ENCODE measurements at places on chromosomes 4 and X.

DNA sequence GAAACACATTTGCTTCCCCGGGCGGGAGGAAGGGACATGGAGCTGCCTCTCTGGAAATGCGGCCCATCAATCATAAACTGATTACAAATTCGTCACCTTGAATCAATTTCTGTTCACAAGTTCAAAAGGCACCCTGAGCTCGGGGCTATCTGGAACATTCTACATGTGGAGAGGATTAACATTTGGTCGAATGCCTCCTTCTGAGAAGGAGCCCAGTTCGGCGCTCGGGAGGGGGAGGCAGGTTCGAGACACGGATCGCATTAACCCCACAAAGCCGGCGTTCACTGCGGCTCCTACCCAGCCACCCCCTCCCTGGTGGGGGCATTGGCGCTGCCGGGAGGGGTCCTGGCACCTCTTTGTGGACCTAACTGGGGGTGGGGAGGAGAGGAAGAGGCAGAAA, 108.0 kb downstream of the CPZ start:
- DNase-seq: no peak

- no peak for DNase-seq
Measured at GRCh38 chrX:134747006-134747405, 88.7 kb upstream of the PLAC1 start.

- DNase-seq: no peak
Measured at GRCh38 chr4:158788516-158788915, 19.7 kb downstream of the FNIP2 start.

DNA sequence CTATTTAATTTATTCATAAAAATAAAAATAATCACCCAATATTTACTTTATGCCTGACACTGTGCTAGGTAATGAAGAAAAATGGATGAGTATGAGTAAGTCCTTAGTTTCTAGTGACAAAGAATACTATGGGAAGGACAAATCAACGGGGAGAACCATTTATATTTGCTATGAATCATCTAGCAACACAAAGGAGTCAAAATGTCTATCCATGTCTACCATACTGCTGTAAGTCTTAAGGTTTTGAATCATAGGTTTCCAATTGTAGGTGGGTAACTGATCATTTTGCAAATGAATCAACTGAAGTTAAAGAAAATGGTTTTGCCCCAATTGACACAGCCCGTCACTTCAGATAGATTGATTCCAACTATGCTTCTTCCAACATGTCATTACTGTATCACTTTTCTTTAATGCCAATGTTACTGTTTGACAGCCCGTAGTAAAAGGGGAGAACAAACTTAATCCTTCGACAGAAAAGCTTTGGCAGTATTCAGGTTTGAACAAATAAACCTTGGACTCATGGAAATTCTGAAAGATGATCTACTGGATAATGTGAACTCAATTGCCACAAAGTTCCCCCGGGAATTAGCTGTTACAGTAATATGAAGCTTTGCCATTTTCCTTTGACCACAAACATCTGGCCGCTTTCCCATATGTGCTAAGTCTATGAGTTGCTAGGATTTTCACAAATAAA, 3.2 kb downstream of the TDO2 start:
- DNase-seq: peak; percentile 11

DNA sequence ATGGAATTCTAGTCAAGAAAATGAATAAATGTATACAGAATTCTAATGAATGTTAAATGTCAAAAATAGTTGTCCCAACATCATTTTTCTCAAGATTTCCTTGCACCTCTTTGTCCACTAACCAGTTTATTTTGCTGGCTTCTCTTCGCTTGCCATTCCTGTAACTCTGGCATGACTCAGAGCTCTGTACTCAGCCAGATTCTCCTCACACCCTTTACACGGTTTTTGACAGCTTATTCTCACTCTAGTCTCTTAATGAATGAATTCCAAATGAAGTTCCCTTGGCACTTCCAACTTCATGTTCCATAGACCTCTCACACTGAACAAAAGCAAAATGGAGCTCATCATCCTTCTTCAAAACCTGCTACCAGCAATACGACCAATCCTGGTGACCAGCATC, 419.3 kb upstream of the SLIT2 start:
- no peak for DNase-seq

DNA sequence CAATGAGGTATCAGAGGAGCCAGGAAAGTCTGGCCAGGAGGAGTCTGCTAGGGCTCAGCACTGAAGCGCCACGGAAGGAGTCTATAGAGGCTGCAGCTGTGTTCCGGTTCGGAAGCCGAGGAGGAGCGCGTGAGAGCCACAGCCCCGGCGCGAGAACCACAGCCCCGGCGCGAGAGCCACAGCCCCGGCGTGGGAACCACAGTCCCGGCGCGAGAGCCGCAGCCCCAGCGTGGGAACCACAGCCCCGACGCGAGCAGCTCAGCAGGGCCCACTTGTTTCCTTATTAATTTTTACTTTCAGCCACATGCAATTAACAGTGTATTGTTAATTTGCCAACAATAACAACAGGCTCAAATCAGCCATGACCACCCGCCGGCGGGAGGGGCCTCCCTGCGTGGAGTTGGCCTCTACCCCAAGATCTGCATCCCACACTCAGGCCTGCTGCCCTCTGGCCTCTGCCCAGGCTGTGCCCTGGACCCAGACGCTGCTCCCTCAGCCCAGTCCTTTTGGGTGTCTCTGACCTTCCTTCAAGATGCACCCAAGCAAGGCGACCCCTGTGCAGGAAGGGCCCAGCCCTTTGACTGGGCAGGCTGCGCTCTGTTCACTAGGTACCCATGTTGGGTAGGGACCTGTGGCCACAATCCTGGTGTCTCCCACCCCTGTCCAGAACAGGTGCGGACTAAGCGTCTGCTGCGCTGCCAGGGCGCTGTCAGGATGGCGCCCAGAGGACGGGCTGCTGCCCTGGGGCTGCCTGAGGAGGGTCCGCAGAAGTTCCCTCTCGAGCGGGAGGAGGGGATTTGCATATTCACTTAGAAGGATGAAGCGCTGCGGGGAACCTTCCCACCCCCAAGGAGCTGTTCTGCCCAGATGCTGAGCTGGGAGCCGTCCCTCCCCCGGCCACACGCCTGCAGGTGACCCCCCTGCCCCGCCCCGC, 113.8 kb downstream of the ADRA2C start:
- DNase-seq: no peak

DNA sequence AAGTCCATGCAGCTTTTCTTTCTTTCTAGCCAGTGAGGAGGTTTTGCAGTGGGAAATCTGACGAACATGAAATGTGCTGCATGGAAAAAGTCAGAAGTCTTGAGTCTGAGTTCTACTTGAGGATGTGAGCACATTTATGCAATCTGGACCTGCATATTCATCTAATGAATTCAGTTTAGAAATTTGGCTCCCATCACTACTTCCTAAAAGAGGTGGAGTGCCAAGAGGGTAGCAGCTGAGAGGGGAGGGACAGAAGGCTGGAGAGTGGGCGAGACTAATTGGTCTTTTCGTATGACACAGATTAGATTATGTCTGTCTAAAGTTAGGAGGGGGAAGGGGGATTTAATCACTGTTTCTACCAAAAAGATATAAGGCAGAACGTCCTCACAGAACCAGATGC, 535.9 kb downstream of the IQCM start:
- no peak for DNase-seq

DNA sequence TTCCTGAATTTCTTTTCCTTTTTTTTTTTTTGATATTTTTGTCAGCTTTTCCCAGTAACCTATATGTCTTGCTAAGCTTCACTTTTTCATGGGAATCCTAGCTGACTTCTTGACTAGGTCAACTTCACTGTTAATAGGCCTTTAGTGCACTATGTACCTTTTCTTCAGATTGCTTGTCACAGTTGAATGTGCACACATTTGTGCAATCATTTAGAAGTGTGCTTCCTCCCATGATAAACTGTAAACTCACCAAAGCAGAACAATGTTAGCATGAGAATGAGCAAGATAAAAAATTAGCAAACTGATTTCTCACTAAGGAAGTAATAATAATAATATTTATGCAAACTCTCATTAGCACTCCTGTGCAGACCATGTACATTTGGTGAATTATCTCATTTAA, 173.2 kb downstream of the PABPC4L start:
- DNase-seq: no peak

DNA sequence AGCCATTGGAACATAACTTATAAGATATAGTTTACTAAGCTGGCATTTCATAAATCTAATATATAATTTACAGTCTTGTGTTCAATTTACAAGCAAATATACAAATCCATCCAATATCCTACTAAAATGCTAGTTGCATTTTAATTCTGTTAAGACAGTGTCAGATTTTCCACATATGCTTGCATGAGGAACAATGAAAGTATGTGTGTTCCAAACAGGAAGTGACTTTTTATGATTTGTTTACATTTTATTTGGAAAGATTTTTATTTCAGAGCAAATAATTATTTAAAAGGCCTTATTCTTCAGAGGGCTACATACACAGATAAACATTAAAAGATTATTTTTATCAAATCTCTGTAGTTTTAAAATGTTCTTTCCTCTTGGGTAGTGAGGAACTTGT, 130.1 kb downstream of the KLHL34 start:
- no peak for DNase-seq

- no peak for DNase-seq
Measured at GRCh38 chr4:188023682-188024081, 28.1 kb downstream of the ZFP42 start.

- no peak for DNase-seq
Measured at GRCh38 chr4:137768196-137768595, 235.9 kb upstream of the PCDH18 start.

- no peak for DNase-seq
Measured at GRCh38 chr4:57098941-57099340, 11.2 kb downstream of the IGFBP7 start.

GRCh38 chr4:159041054-159042034, 61.5 kb upstream of the RAPGEF2 start:
- no peak for DNase-seq

GRCh38 chrX:46683048-46683447, 75.9 kb downstream of the SLC9A7 start:
- no peak for DNase-seq

DNA sequence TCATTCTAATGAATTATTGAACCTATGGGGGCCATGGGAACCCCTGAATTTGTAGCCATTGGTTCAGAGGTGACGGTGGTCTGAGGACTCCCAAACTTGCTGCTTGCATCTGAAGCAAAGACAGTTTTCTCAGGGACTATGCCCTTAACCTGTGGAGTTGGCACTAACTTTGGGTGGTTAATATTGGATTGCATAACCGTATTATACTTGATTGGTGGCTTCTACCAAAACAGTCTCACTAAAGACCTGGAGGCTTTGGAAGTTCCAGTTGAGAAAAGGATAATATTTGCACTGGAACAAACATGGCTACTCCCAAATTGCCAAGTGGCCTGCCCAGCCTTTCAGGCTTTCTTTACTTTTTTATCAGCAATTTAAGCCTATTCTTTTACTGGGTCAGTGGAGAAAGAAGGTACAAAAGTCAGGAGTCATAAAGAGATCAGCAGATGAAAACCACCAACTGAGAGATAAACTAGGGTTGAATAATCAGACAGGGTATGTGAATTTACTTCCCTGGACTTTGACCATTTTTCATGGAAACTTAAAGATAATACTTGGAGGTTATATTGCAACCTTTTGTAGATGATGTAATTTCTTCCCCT, 7.9 kb upstream of the KLHL8 start:
- DNase-seq: no peak

DNA sequence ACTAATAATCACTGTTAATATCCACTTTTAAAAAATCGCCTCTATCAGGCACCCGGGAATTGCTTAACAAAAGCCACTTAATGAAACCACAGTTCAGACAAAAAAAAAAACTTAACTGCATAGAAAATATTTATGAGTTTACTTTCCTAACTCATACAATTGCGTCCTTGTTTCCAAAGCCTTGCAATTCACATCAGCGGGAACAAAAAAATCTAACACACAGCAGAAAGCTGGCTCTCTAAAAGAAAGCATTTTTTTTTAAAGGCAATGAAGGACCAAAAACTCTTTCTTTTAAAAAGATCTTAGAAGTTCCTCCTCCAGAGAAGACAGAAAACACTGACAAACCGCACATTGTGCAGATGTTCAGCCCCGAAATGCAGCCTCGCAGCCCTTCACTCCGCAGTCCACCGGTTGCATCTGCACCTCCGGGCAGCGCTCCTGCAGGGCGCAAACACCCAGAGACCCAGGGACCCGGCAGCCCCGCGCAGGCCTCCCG, 812 bp downstream of the FAT1 start:
- no peak for DNase-seq

- DNase-seq: no peak
Measured at GRCh38 chr4:34250562-34250961, 1993.8 kb downstream of the ARAP2 start.

GRCh38 chr4:80471756-80472155, 136.2 kb downstream of the CFAP299 start:
- no peak for DNase-seq

GRCh38 chr4:129062580-129062979, 30.8 kb downstream of the SCLT1 start:
- no peak for DNase-seq

- DNase-seq: no peak
Measured at GRCh38 chrX:131728295-131729145, 184.6 kb downstream of the OR13H1 start.

- DNase-seq: no peak
Measured at GRCh38 chrX:38961936-38962335, 160.7 kb downstream of the MID1IP1 start.

GRCh38 chrX:39445336-39445735, 644.1 kb downstream of the MID1IP1 start:
- no peak for DNase-seq

DNA sequence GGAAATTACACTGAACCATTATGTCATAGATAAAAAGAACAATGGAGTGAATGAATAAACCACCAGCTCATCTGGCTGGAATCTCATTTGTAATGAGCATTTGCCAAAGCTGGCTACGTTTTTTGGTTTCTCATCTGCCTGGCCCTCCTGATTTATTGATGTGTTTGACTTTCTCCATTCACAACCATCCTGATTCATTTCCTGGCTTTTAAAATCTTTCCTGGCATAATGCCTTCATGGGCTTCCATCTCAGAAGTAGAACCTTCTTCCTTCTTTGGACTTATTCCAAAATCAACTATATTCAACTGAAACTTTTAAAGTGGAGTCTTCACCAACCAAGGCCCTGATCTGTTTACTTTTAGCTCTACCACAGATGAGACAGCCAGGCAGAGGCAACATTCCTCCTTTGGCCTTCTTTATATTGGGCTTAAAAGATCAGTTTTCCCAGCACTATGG, 36.0 kb upstream of the ARSJ start:
- no peak for DNase-seq

- no peak for DNase-seq
Measured at GRCh38 chr4:161655148-161655547, 508.7 kb downstream of the FSTL5 start.

- no peak for DNase-seq
Measured at GRCh38 chr4:84596826-84597225, 13.9 kb downstream of the CDS1 start.

- DNase-seq: no peak
Measured at GRCh38 chrX:129145840-129146272, 377.4 kb downstream of the SMARCA1 start.
